ENCODE measurements at places on chromosomes 7 and 10.

DNA sequence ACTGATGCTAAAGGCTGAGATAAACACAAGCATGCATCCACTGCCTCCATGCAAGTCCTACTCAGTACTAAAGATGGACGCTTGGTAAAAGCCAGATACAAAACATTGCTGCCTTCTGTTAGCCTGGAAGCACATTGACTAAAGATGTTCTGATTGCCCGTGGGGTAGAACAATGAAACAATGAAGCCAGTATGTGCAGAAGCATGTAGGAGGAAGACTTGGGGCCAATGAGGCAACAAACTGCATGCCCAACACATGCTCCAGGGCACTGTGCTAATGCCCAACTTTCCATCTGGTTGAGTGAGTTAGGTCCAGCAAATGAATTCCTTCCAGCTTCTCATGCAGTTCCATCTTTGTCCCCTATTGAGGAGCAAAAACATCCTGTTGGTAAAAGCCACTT lies 1245.5 kb downstream of the GATA3 start:
- no peak overlapping the region for H3K27ac ChIP-seq
- no peak for DNase-seq
- no peaks in the 10 kb centered on the region for H3K36me3 ChIP-seq
- H3K4me1 ChIP-seq = no peaks in the 10 kb centered on the region
- H3K27me3 ChIP-seq = no peaks in the 10 kb centered on the region
- no peak overlapping the region for H3K4me3 ChIP-seq

DNA sequence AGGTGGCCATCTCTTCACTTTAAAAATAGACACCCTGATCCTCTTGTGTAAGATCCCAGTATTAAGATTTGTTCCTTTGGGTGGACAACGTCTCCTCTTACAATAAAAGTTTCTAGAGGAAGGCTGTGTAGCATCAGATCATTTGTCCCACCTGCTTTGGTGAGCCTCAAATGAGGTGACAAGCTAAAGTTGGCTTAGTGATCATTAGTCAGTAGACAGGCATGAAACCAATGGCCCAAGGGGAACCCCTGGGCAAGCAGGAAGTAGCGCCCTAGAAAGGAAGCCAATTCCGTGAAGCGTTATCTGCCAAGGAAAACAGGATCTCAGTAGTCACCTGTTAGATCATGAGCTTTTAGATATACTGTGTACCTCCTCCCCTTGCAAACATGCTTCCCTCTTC lies 66.8 kb downstream of the PCGF5 start:
- H3K27ac ChIP-seq = no peak overlapping the region
- DNase-seq = no peak
- peaks cover 6% of the 10 kb centered on the region for H3K27me3 ChIP-seq
- no peaks in the 10 kb centered on the region for H3K4me1 ChIP-seq
- no peak overlapping the region for H3K4me3 ChIP-seq

GRCh38 chr10:112446055-112446854 lies 459 bp downstream of the ZDHHC6 start:
- H3K27me3 ChIP-seq = no peaks in the 10 kb centered on the region
- H3K4me3 ChIP-seq = peak overlapping the region; percentile 96
- peak; percentile 24 for DNase-seq
- no peaks in the 10 kb centered on the region for H3K4me1 ChIP-seq
- peak overlapping the region; percentile 87 for H3K27ac ChIP-seq

- peaks cover 10% of the 10 kb centered on the region for H3K27me3 ChIP-seq
- no peak overlapping the region for H3K27ac ChIP-seq
- no peak overlapping the region for H3K4me3 ChIP-seq
- no peak for DNase-seq
- H3K4me1 ChIP-seq = peaks cover 5% of the 10 kb centered on the region
- H3K36me3 ChIP-seq = no peaks in the 10 kb centered on the region
These were observed 98.3 kb downstream of the FOXL3 start for GRCh38 chr7:388023-388960.

DNA sequence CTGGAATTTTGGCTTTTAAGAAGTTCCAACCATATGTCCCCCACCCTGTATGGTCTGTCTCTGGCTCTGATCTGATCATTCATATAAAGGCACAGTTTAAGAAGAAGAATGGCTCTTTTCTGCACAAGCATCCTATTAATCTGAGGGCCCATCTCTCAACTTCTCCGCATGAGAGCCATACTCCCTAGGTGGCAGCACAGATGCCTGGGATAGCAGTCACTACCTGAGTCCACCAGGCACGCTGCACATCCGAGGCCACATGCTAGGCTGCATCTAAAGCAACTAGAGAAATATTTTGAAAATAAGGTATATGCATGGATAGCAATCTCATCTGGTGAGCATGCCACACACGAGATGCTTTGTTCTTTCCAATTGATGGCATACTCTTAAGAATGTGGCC lies 565.5 kb downstream of the PARD3 start:
- no peaks in the 10 kb centered on the region for H3K27me3 ChIP-seq
- no peak overlapping the region for H3K27ac ChIP-seq
- no peak overlapping the region for H3K4me3 ChIP-seq
- H3K4me1 ChIP-seq = peaks cover 9% of the 10 kb centered on the region
- DNase-seq = no peak
- H3K36me3 ChIP-seq = no peaks in the 10 kb centered on the region

DNA sequence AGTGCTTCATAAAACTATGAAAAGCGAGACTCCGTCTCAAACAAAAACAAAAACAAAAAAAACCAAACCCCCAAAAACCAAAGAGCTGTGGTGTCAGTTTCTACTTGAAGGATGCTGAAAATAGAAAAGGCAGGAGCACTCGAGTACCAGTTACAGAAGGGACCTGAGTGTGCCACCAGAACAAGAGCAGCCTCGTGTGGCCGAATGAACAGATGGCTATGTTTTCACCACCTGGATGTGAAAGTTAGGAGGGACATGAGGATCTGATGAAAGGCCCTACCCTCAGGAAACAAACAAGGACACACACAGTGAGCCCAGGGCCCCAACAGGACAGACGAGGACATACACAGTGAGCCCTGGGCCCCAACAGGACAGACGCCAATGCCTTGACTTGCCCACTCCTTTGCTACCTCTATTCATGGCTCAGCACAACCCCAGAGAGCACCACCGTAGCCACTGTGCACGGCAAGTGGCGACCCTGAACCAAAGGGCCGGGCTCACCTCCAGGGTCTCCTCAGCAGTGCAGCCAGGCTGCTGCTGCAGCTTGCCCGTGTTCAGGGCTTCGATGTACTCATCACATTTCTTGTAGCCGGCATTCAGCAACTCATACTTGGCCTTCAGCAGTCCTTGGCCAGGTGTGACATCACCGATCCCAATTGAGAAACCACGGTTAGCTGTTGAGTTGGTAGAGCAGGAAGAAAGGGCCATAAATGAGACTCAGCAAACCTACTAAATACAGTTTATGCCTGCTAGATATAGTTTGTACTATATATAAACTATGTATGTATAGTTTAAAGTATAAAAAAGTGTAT lies 24.9 kb downstream of the POLR3A start:
- no peak for DNase-seq
- peaks cover 62% of the 10 kb centered on the region for H3K36me3 ChIP-seq
- H3K4me1 ChIP-seq = no peaks in the 10 kb centered on the region
- no peaks in the 10 kb centered on the region for H3K27me3 ChIP-seq
- H3K4me3 ChIP-seq = no peak overlapping the region

DNA sequence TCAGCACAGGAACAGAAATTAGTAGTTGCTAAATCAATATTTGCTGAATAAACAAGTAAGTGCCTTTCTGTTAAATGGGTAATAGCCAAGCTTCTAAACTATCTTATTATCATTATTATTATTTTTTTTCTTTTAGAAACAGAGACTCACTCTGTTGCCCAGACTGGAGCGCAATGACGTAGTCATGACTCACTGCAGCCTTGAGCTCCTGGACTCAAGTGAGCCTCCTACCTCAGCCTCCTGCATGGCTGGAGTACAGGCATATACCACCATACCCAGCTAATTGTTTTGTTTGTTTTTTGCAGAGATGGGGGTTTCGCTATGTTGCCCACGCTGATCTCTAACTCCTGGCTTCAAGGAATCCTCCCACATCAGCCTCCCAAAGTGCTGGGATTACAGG lies 12.3 kb upstream of the ELN start:
- H3K27me3 ChIP-seq = peaks cover 11% of the 10 kb centered on the region
- peaks cover 20% of the 10 kb centered on the region for H3K4me1 ChIP-seq
- DNase-seq = no peak
- H3K36me3 ChIP-seq = no peaks in the 10 kb centered on the region
- H3K27ac ChIP-seq = no peak overlapping the region

- peaks cover 26% of the 10 kb centered on the region for H3K27me3 ChIP-seq
- H3K36me3 ChIP-seq = no peaks in the 10 kb centered on the region
- H3K27ac ChIP-seq = peak overlapping the region; percentile 36
- no peak for DNase-seq
- H3K4me1 ChIP-seq = peaks cover 6% of the 10 kb centered on the region
- no peak overlapping the region for H3K4me3 ChIP-seq
These were observed 93.1 kb downstream of the STRA8 start for GRCh38 chr7:135326636-135327280.

- H3K27me3 ChIP-seq = no peaks in the 10 kb centered on the region
- peaks cover 9% of the 10 kb centered on the region for H3K4me1 ChIP-seq
- no peak overlapping the region for H3K27ac ChIP-seq
- H3K36me3 ChIP-seq = peaks cover 11% of the 10 kb centered on the region
- DNase-seq = no peak
These were observed 50.8 kb downstream of the GRB10 start for GRCh38 chr7:50731703-50732582.

GRCh38 chr7:14233076-14233867 lies 243.8 kb upstream of the ETV1 start:
- peak; percentile 30 for DNase-seq
- H3K4me1 ChIP-seq = peaks cover 1% of the 10 kb centered on the region
- no peak overlapping the region for H3K27ac ChIP-seq
- H3K4me3 ChIP-seq = no peak overlapping the region
- no peaks in the 10 kb centered on the region for H3K27me3 ChIP-seq

DNA sequence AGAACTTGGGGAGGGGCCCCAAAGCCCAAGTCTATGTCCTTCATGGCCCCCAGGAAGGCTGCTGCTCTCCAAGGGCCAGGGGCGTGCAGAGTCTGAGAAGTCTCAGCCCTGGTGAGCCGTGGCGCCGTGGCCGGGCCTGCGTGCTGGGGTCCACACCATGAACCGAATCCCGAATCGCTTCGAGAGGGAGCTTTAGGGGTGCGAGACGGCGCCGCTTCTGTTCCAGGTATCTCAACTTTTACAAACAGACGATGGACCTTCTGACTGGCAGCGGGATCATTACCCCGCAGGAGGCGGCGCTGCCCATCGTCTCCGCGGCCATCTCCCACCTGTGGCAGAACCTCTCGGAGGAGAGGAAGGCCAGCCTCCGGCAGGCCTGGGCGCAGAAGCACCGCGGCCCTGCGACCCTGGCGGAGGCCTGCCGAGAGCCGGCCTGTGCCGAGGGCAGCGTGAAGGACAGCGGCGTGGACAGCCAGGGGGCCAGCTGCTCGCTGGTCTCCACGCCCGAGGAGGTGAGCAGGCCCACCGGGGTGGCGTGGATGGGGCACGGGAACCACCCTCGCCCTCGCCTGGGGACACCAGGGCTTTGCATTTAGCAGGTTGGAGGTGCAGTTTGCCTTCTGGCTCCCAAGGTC lies 12.7 kb downstream of the STRA8 start:
- no peaks in the 10 kb centered on the region for H3K27me3 ChIP-seq
- H3K4me1 ChIP-seq = peaks cover 6% of the 10 kb centered on the region

DNA sequence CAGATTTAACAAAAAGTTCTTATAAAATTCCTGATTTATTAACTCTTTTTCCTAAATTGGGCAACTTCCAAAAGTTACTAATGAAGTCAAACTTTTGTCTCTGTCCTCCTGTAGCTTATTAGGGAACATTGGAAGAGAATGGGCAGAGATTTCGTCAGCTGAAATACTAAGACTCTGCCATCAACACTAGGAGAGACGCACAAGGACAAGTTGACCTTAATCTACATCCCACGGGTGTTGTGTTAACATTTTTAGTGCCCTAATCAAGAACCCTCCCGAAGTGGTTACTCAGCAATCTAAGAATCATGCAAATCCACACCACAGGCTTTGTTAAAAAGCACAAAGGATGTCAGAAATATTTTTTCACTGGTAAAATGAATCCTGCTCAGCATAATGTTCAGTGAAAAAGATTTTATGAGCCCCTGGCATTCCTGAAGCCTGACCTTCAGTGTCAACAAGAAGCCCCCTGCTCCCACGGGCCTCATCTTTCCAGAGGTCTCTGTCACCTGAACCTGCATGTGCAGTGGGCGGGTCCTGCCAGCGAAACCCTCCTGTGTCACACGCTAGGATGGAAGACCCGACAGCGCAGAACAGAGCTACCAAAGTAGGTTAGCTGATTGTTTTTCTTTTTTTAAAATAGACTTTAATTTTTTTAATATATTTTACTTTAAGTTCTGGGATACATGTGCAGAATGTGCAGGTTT lies 70.6 kb upstream of the AKR1E2 start:
- no peak for DNase-seq
- H3K4me1 ChIP-seq = no peaks in the 10 kb centered on the region
- no peak overlapping the region for H3K27ac ChIP-seq
- H3K27me3 ChIP-seq = no peaks in the 10 kb centered on the region
- peaks cover 28% of the 10 kb centered on the region for H3K36me3 ChIP-seq

DNA sequence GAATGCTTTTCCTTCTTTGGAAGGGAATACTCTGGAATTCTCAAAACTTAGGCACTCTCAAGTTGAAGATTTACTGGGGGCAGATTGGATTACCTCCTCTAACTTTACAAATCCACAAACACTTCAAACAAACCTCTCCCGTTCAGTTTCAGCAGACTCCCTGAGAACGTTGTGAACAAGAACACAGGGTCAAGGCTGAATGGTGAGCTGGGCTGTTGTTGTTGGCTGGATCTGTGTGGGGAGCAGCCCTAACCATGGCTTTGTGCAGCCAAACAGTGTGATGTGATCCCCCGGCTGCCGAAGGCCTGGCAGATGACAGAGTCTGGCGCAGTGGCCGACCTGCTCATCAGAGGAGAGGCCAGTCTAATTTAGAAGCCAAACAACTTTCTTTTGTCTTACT lies 93.1 kb downstream of the BMPER start:
- no peaks in the 10 kb centered on the region for H3K4me1 ChIP-seq
- H3K27ac ChIP-seq = no peak overlapping the region
- peaks cover 47% of the 10 kb centered on the region for H3K36me3 ChIP-seq
